ENCODE measurements at places on chromosomes 3 and 15.

DNA sequence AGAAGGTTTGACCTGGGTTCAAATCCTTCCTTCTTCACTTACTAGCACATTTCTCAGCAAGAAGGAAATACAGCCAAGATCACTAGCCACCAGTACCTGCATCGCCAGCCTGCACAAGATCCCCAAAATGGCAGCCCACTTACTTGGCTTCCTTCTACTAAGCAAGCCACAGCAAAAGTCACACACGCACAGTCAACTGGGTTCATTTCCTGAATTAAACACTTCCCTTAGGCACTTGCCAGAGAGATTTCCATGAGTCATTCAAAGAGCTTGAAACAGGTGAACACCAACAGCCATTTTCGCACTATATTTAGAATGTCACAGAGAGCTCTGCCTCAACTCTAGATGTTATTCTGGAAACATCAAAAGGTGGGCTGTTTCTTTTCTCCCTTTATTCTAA, 42.6 kb downstream of the MGLL start:
- DNase-seq = no peak

GRCh38 chr15:51403946-51404695, 62.7 kb downstream of the GLDN start:
- no peak for DNase-seq

DNA sequence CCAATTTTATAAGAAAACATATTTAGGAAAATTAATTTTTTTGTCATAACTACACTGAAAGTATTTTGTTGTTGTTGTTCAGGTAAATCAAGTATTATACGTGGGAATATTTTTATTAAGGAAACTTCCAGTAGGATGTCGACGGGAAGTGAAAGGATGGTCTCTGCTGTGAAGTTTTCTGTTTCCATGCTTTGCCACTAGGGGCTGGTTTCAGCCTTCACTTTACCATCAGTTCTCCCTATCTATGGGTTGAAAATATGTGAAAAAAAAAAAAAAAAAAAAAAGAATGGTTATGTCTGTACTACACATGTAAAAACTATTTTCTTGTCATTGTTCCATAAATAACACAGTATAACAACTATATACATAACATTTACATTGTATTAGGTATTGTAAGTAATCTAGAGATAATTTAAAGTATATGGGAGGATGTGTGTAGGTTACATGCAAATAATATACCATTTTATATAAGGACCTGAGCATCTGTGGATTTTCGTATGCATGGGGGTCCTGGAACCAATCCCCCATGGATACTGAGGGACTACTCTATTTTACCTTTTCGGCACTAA, 136.7 kb downstream of the SMAD6 start:
- no peak for DNase-seq

- DNase-seq = no peak
Observed at GRCh38 chr3:77718311-77718710, 678.4 kb downstream of the ROBO2 start.
